ENCODE measurements at places on chromosomes 3 and 15. TPM values are rescaled to one million over a fixed set of nuclear protein-coding genes. Genes with fewer than 3 reads are reported as not detected.
A peak's percentile ranks its signal among the peaks of the same experiment; 100 is the strongest.

GLDN gene
- not detected for total RNA-seq

DUT gene
- 282 TPM for total RNA-seq

FAM107A gene
- not detected for total RNA-seq

CYP1A2 gene
- not detected for total RNA-seq

ABI3BP gene
- not detected for total RNA-seq

GRCh38 chr3:38840987-38841386 lies 25.0 kb upstream of the SCN10A start:
- H3K4me1 ChIP-seq = no peaks in the 10 kb centered on the region
- H3K4me3 ChIP-seq = no peak overlapping the region
- H3K36me3 ChIP-seq = no peaks in the 10 kb centered on the region
- peaks cover 34% of the 10 kb centered on the region for H3K27me3 ChIP-seq

DNA sequence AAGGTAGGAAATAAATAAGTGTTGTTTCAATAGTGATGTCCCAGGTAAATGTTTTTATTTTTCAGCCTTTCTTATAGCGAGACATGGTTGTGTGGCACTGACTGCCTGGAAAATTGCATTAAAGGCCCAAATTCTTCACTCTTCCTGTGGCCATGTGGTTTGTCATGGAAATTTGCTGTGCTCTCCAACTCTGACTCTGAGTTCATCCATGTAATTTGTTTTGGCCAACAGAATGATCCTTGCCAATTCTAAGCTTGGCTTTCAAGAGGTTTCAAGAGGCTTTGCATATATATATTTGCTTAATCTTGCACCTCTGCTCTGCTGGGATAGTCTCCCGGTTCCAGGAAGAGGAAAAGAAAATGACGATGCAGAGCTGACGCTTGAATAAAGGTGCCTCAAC lies 107.5 kb upstream of the ARHGEF26 start:
- H3K27me3 ChIP-seq = no peaks in the 10 kb centered on the region
- no peaks in the 10 kb centered on the region for H3K4me1 ChIP-seq
- no peak overlapping the region for H3K27ac ChIP-seq
- no peaks in the 10 kb centered on the region for H3K36me3 ChIP-seq

DNA sequence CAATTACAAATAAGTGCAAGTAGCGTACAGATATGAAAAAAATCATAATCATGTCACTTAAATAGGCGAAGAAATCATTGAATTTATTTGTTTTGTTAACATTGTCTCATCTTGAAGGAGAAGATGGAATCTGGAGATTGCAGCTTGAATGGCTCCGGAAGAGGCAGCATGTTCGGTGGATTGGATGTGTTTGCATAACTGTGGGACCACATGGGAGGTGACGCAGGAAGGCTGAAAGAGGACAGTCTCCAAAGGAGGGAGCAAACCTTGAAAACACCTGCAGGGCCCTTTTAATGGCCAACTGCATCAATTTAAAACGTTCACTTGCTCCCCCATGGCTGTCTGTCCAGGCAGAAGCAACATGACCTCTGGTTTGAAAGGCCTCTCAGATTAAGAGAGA lies 61.3 kb downstream of the CHL1 start:
- H3K4me3 ChIP-seq = no peak overlapping the region
- no peaks in the 10 kb centered on the region for H3K4me1 ChIP-seq
- H3K27me3 ChIP-seq = no peaks in the 10 kb centered on the region

DNA sequence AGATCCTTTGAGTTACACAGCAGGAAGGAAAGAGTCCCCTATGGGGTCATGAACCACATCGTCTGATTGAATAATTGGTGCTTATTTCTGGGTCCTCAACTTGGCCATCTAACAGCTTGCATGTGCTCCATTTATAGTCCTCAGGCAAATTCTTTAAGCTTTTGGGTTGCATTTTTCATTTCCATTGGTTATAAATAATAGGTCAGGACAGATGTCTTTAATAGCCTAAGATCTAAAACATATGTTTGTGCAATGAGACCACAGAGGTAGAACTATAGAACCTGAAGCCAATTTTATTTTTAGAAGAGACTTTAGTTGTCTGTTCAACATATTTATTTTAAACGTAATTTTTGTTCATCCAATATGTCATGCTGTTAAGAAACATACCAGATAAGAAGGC lies 43.2 kb downstream of the CD200R1L start:
- H3K27ac ChIP-seq = no peak overlapping the region
- no peak overlapping the region for H3K4me3 ChIP-seq
- H3K36me3 ChIP-seq = no peaks in the 10 kb centered on the region
- H3K27me3 ChIP-seq = no peaks in the 10 kb centered on the region
- peaks cover 16% of the 10 kb centered on the region for H3K4me1 ChIP-seq

- DNase-seq = no peak
- H3K36me3 ChIP-seq = no peaks in the 10 kb centered on the region
- no peaks in the 10 kb centered on the region for H3K4me1 ChIP-seq
- no peak overlapping the region for H3K27ac ChIP-seq
Measured at GRCh38 chr3:62084558-62084957, 288.8 kb downstream of the FEZF2 start.

GRCh38 chr15:43225201-43225949 lies 4.6 kb upstream of the EPB42 start:
- H3K27ac ChIP-seq = no peak overlapping the region
- H3K27me3 ChIP-seq = peaks cover 5% of the 10 kb centered on the region
- H3K4me1 ChIP-seq = peaks cover 5% of the 10 kb centered on the region
- H3K4me3 ChIP-seq = no peak overlapping the region
- DNase-seq = peak; percentile 54

GRCh38 chr3:88626456-88627120 lies 476.8 kb downstream of the C3orf38 start:
- no peaks in the 10 kb centered on the region for H3K27me3 ChIP-seq
- no peak overlapping the region for H3K4me3 ChIP-seq
- H3K36me3 ChIP-seq = no peaks in the 10 kb centered on the region
- no peaks in the 10 kb centered on the region for H3K4me1 ChIP-seq
- no peak for DNase-seq

DNA sequence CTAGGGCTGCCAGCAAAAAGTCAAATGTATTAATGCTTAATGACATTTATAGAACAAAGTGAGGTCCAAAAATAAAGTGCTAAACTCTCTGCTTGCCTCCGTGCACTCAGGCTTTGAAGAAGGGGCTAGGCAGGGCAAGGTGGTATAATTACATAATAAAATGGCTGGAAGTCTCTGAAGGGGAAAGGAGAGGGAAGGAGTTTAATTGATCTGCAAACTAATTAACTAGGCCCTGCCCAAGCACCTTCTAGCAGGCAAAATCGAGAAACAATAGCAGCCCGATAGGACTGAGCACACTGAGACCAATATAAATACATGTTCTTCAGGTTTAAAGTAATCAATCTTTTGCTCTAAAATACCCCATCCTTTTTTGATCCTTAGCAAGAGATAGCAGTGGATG lies 13.0 kb downstream of the DIS3L start:
- peaks cover 37% of the 10 kb centered on the region for H3K36me3 ChIP-seq
- no peak overlapping the region for H3K4me3 ChIP-seq
- H3K27ac ChIP-seq = no peak overlapping the region
- H3K4me1 ChIP-seq = peaks cover 1% of the 10 kb centered on the region
- DNase-seq = no peak
- no peaks in the 10 kb centered on the region for H3K27me3 ChIP-seq

All from activated CD4-positive, alpha-beta memory T cell treated with anti-CD3 and anti-CD28 coated beads, Interleukin-2, amount 10 ng/mL, durations not matched to agents 7 days and 5 days (primary cell).